ENCODE measurements at places on chromosomes 7 and 10.

- no peak for DNase-seq
Observed at GRCh38 chr10:52226197-52226847, 87.8 kb upstream of the DKK1 start.

DNA sequence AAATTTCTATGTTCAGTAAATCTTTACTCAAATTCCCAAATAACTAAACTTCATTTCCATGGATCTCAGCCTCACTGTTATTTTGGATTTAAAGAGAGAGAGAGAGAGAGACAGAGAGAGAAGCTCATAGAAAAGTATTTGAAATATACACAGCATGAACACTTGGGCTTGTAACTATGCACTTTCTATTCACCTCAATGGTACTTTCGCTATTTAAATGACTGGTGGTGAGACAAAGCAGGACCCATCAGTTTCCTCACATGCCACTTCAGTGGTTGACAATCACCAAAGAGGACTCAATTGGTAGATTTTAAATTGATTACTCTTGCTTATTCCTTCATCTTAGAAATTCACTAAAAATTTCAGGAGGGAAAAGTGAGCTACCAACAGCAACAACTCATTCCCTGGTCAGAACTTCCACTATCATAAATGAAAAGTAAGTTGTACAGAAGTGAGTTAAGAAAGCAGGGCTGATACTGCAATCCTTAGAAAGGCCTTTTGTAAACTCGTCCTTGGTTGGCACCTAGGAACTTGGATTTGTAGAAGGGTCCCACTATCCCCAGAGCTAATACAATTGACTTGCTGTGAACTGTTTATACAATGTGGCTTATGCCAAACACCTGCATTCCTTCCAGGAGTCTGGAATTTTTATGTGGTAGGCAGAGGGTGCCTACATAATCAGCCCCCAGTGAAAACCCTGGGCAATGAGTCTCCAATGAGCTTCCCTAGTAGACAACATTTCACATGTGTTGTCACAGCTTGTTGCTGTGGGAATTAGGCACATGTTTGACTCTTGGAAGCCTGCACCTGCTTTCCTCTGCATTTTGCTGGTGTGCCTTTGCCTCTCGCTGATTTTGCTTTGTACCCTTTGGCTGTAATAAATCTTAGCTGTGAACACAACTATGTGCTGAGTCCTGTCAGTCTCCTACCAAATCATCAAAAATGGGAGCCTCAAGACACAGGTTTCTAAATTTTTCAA lies 10.8 kb downstream of the ERLIN1 start:
- no peak for DNase-seq

GRCh38 chr10:69901022-69901421 lies 99.3 kb downstream of the COL13A1 start:
- no peak for DNase-seq

DNA sequence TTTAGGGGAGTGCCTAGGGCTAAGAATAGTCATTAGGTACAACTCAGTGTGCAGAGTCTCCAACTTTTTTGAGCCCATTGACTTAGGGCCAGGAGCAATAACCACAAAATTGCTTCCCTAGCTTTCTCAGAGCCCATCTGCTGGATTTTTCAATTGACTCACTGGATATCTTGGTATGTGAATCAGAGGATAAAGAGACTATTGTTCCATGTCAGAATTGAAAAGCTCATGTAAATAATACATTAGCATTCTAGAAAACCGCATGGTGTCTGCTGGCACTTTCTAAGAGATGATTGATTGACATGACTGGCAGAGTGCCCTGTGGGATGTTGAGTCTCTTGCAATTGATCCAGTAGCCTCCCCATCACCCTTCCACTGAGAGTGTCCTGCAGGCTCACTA lies 246.2 kb downstream of the CCDC7 start:
- DNase-seq, result no peak

- no peak for DNase-seq
Observed at GRCh38 chr7:712381-713138, 13.9 kb upstream of the DNAAF5 start.

GRCh38 chr10:88386204-88386788 lies 196.8 kb downstream of the RNLS start:
- DNase-seq, result no peak

DNA sequence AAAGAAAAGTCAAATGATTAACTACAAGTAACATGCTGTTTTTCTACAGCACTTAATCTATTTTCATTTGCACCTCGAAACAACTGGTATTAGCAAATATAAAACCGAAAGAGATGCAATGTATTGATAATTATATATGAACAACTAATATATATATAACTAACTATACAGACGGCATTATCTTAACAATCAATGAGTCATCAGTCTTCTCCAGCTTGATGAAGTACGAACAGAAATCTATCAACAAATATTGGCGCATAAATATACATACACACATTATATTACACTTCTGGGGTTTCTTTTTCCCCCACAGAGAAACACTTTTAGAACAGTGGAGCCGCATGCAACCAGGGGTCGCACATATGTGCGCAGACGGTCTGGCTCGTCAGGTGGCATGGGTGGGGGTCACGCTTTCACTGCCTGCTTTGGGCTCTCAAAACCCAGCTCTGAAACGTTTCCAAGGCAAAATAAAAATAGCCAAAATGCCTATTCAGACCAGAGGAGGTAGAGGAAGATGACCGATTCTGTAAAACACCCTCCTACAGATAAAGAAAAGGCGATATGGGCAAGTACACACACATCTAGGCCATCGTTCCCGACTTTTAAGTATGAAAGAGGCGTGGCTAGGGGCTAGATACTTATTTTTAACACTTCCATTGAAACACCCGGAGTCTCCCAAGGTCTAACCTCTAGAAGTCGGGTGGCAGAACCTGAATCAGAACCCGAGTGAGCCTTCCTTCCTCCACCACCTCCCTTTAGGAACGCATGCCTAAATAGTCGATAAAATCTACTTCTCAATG lies 1.7 kb downstream of the ARHGAP12 start:
- no peak for DNase-seq

DNA sequence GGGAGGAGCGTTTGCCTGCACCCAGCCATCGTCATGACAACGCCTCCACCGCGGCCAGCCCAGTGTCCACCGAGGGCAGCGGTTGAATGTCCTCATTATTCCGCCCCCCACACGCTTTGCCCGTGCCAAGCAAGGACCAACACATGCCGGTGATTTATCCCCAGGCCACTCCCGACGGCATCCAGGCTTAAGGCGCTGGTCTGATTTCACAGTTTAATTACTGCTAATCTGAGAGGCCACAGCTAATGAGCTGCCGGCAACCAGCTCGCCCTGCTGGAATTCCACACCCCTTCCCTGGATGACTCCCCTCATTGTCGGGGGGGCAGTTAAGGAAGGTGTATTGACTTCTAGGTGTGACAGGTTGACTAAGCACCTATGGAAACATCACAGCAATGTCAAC lies 432.3 kb downstream of the DNAJB6 start:
- DNase-seq, result no peak

Measured in esophagus squamous epithelium (tissue), 5 donors.